ENCODE measurements at places on chromosomes 3 and 15. TPM values are rescaled to one million over a fixed set of nuclear protein-coding genes. Genes with fewer than 3 reads are reported as not detected.

DNA sequence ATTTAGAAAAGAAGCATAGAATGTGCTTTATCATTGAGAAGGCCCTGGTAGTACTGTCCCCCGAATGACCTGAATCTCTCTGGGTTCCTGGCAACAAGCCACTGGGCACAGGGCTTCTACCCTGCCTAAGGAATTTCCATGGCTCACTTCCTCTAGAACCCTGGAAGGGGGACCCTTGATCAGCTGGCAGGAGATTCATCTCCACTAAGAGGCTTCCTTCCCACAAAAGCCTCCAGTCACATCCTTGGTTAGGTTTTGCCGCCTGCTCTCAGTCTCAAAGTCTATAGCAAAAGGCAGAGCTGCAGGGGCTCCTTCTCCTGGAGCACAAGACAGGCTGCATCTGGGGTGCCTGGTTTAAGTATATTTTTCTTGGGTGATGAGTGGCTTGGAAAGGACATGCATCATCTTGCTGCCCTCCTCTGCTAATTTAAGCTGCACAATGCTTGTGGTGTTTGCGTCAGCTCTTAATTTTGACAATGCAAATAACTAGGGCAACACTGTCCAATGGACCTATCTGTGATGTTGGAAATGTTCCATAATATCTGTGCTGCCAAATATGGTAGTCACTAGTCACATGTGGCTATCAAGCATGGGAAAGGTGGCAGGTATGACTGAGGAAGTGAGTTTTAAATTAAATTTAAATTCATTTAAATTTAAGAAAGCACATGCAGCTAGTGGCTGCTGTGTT, 33.4 kb upstream of the RARRES1 start:
- no peak overlapping the region for H3K4me3 ChIP-seq
- no peaks in the 10 kb centered on the region for H3K27me3 ChIP-seq
- no peak overlapping the region for H3K27ac ChIP-seq
- H3K4me1 ChIP-seq, result peaks cover 21% of the 10 kb centered on the region
- DNase-seq, result no peak

DNA sequence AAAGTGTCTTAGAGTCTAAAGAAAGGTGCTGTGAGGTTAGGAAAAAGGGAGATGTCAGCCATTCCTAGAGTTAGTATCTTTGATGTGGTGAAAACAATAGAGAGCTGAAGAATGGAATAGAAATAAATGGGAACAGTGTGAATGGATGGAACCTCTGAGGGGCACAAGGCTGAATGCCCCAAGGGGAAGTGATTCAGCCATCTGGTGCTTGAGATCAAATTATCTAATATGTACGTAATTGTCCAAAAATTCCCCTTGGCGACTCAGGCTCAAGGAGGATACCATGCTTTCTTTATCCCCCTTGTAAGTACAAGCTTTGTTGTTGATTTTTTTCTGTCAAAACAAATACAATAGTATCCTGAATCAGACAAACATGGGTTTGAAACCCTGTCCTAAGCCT, 361.6 kb downstream of the LSAMP start:
- H3K27me3 ChIP-seq, result no peaks in the 10 kb centered on the region
- H3K27ac ChIP-seq, result no peak overlapping the region
- no peak for DNase-seq
- H3K4me3 ChIP-seq, result no peak overlapping the region
- no peaks in the 10 kb centered on the region for H3K4me1 ChIP-seq

DNA sequence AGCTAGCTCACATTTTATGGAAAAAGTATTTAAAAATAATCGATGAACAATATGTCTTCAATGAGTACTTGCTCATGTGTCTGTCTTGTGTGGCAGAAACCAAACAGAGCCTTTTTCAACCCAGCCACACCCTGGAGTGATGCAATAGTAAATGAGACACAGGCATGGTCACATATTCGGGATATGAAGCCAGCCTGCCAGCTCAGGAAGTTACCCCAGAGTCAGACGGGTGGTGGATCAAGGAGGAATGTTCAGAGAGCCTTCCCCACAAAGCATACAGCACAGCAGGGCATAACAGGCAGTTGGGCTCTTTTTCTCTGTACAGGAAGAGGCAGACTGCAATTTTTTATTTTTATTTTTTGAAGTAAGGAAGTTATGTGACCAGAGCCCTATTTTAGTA, 27.3 kb downstream of the LARP6 start:
- H3K36me3 ChIP-seq, result no peaks in the 10 kb centered on the region
- no peaks in the 10 kb centered on the region for H3K27me3 ChIP-seq
- H3K4me1 ChIP-seq, result no peaks in the 10 kb centered on the region
- no peak for DNase-seq
- no peak overlapping the region for H3K27ac ChIP-seq

- H3K4me1 ChIP-seq, result peaks cover 5% of the 10 kb centered on the region
- H3K36me3 ChIP-seq, result no peaks in the 10 kb centered on the region
- DNase-seq, result peak; percentile 73
- H3K27ac ChIP-seq, result peak overlapping the region; percentile 96
Observed at GRCh38 chr3:11509173-11510000, 134.3 kb downstream of the VGLL4 start.

DNA sequence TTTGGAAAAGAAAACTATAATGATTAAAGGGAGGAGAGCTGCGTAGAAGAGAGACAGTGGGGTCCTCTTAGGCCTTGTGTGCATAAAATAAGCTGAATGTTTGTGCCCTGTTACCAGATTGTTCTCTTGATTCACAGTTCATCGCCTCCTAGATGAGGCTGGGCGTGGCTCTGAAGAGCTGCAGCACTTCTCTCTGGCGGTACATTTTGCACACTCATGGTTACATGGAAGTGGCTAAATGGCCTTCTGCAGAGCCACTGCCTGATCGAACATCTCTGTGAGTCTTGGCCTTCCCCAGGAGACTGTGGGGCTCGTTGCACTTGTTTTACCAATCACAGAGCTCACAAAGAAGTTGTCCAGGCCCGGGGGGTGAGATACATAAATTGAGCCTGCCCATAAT, 208.8 kb downstream of the GABRG3 start:
- no peak overlapping the region for H3K27ac ChIP-seq
- H3K36me3 ChIP-seq, result no peaks in the 10 kb centered on the region
- H3K4me1 ChIP-seq, result no peaks in the 10 kb centered on the region
- no peak for DNase-seq
- H3K4me3 ChIP-seq, result no peak overlapping the region
- no peaks in the 10 kb centered on the region for H3K27me3 ChIP-seq

GRCh38 chr3:170511371-170511770, 74.5 kb downstream of the SLC7A14 start:
- DNase-seq, result no peak
- no peaks in the 10 kb centered on the region for H3K36me3 ChIP-seq
- no peaks in the 10 kb centered on the region for H3K4me1 ChIP-seq
- no peak overlapping the region for H3K27ac ChIP-seq

GRCh38 chr3:114855839-114856238, 291.2 kb downstream of the ZBTB20 start:
- no peak for DNase-seq
- H3K27ac ChIP-seq, result no peak overlapping the region
- H3K4me3 ChIP-seq, result no peak overlapping the region
- no peaks in the 10 kb centered on the region for H3K27me3 ChIP-seq
- no peaks in the 10 kb centered on the region for H3K36me3 ChIP-seq

DNA sequence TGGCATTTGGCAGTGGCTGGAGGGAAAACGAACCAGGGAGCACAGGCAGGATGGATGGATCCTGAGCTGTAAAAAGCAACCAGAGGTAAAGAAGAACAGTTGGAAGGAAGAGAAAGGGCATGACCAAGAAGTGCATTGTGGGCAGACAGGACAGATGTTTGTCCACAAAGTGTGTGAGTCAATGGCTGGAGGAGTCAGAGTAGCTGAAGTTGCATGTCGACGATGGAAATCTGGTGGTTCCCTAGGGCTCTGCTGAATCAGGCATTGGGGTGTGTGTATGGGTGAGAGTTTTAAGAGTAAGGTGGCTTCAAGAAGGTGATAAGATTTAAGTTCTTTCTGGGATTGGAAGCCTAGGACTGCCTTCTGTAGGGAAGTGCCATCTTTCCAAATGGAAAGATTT, 214.0 kb upstream of the BHLHE40 start:
- peaks cover 2% of the 10 kb centered on the region for H3K36me3 ChIP-seq
- H3K27ac ChIP-seq, result no peak overlapping the region
- DNase-seq, result no peak
- H3K4me1 ChIP-seq, result no peaks in the 10 kb centered on the region
- no peak overlapping the region for H3K4me3 ChIP-seq

- no peaks in the 10 kb centered on the region for H3K27me3 ChIP-seq
- no peak for DNase-seq
- no peaks in the 10 kb centered on the region for H3K4me1 ChIP-seq
- no peaks in the 10 kb centered on the region for H3K36me3 ChIP-seq
Observed at GRCh38 chr3:122609798-122610559, 32.5 kb downstream of the PARP15 start.

DNA sequence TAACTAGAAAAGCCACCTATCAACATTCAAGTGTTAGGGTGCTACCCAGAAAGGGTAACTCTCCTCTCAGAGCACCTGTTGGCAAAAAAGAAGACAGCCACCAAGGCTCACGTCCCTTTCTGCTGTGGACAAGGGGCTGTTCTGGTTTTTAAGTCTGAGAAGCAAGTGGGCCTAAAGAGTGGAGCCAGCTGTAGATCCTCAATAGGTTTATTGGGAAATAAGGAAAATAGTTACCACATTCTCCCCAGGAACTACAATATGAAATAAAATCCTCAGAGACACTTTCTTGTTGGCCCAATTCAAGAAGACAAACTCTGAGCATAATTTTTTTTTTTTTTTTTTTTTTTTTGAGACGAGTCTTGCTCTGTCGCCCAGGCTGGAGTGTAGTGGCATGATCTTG, 35.8 kb downstream of the LRIG1 start:
- no peaks in the 10 kb centered on the region for H3K27me3 ChIP-seq
- H3K36me3 ChIP-seq, result no peaks in the 10 kb centered on the region
- no peak overlapping the region for H3K4me3 ChIP-seq
- H3K4me1 ChIP-seq, result no peaks in the 10 kb centered on the region
- DNase-seq, result no peak
- H3K27ac ChIP-seq, result no peak overlapping the region

DNA sequence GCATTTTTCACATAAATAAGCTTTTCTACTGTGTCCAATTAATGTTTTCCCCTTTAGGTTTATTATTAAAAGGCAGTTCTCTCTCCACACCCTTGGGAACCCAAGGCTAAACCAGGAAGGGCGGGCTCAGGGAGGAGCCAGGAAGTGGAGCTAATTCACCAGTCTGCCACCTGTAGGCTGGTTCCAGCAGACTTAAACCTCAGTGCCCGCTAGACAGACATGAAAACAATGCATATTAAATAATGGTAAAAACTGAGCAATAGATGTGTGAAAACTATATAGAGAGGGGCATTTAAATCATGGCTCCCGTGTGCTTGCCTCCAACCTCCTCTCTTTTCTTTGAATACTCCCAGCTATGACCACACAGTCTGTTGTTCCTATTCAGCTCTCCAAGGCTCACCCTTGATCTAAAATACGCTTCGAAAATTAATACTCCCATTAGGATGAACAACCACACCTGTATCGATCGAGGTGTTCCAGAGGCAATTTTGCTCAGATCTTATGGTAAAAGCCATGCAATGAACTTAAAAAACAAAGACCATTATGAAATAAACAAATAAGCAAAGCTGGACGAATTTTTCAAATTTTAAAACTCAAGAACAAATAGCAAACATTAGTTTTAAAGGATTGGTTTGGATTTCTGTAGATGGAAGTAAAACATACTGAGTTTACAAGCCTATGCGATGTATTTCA, 253.3 kb downstream of the TJP1 start:
- peaks cover 2% of the 10 kb centered on the region for H3K27me3 ChIP-seq
- H3K27ac ChIP-seq, result no peak overlapping the region
- H3K4me3 ChIP-seq, result peak overlapping the region; percentile 24
- H3K4me1 ChIP-seq, result peaks cover 2% of the 10 kb centered on the region
- DNase-seq, result peak; percentile 74

- no peaks in the 10 kb centered on the region for H3K4me1 ChIP-seq
- no peaks in the 10 kb centered on the region for H3K36me3 ChIP-seq
- no peaks in the 10 kb centered on the region for H3K27me3 ChIP-seq
- no peak for DNase-seq
- no peak overlapping the region for H3K4me3 ChIP-seq
Observed at GRCh38 chr3:28232659-28233058, 8.8 kb upstream of the CMC1 start.

DNA sequence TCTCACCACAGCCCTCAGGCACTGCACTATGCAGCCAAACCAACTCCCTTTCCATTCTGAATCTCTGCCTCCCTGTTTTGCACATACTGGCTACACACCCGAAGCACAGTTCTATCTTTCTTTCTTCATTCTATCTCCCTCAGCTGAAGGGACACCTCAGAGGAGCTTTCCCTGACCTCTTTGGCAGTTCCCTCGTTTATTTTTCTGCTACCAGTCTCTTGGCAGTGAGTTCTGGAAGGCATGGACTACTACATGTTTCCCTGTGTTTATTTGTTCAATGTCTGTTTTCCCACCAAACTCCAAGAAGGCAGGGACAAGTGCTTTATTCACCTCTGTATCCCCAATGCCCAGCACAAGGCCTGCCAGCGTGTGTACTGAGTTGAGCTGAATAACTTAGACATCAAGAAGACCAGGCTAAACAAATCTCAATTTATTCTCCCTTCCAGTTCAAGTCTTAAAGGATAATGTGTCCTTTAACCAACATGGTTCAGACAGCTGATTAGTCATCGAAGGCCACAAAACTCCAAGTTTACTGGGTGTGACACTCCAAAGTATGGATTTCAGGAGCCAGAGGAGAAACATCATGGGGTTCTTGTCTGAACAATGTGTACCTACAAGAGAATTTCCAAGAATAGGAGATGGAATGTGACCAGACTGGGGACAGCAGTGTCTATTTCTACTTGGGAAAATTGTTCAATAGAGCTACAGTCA, 260.1 kb upstream of the CTNNB1 start:
- H3K4me3 ChIP-seq, result no peak overlapping the region
- H3K4me1 ChIP-seq, result no peaks in the 10 kb centered on the region
- H3K27me3 ChIP-seq, result no peaks in the 10 kb centered on the region
- H3K27ac ChIP-seq, result no peak overlapping the region
- H3K36me3 ChIP-seq, result no peaks in the 10 kb centered on the region

DNA sequence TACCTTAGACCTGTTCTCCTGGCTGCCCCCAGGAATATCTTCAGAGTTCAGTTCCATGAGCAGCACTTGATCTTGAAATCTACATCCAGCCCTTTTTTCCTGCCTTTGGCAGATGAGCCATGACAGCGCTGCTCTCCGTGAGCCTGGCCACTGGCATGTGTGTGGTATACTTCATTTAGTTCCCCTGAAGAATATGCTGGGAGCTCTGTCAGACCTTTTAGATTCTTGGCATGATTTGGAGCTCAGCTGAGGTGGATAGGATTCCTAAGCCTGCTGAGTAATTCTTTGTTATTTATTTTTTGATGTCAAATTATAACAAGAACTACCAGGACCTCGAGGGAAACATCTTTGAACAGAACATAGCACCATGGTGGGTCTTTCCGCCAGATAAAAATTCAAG, 121.7 kb downstream of the EDEM1 start:
- no peaks in the 10 kb centered on the region for H3K36me3 ChIP-seq
- H3K27ac ChIP-seq, result no peak overlapping the region
- DNase-seq, result no peak
- no peaks in the 10 kb centered on the region for H3K27me3 ChIP-seq
- no peaks in the 10 kb centered on the region for H3K4me1 ChIP-seq

LRRFIP2 gene
- total RNA-seq, result 61.4 TPM

NEO1 gene
- total RNA-seq, result 43.3 TPM

FETUB gene
- total RNA-seq, result not detected

REC114 gene
- not detected for total RNA-seq

CTDSPL2 gene
- 37.8 TPM for total RNA-seq

DPPA2 gene
- total RNA-seq, result 0.19 TPM

CHRFAM7A gene
- total RNA-seq, result 2.7 TPM
